ENCODE measurements at places on chromosomes 3 and 15.

DNA sequence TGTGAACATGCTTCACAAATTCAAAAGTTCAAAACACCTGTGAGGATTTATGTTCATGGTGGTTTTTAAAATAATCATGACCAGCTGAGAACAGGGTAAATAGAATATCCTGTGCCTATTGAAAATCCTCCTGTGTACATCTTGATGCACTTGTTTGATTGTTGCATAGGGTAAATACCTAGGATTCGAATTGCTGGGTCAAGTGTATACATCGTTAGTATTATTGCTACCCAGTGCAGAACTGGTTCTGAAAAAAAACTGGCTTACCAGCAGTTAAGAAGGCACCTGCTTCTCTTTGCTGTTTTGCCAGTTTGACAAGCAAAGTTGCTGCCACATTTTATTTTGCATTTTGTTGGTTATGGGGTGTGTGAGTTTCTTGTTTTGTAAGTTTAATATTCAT lies 272.6 kb downstream of the CLSTN2 start:
- no peak for DNase-seq

- no peak for DNase-seq
Measured at GRCh38 chr3:193509103-193509965, 45.4 kb downstream of the ATP13A4 start.

DNA sequence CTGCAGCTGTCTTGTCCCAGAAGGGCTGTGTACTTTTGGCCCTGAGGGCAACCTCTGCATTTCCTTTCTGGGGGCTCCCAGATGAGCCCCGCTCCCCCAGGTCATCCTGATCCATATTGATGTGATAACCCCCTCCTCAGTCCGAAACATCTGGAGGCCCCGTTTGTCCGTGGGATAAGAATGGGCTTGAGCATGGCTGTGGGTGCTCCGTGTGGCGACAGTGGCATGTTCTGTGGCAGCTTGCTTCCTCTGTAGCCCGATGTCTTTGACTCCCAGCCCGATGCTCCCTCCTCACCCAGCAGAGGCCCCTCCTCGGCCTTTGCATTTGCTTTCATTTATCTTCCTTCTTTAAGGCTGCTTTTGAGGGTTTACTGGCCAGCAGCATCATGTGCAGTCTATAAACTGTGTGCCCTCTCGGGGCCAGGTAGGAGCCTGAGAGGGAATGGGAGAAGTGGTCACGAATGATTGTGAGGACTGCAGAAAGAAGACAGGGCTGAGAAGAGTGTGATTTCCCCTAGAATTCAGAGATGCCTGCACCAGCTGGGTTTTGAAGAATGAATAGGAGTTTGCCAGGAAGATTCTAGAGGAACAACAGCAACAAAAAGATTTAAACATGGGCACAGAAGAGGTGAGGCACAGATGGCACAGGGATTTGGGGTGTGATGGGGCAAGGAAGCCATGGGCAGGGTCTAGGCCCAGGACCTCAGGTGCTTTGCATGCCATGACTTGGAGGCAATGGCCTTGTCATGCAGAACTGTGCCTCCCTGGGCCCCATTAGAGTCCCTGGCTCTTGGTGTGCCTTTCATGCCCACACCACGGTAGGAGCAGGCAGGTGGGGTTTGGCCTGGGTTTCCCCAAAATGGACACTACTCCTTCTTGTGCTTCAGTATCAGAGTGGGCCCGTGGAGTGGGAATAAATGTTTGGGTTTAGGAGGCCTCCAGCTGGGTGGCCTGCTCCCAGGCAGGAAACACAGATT lies 34.2 kb downstream of the APBA2 start:
- DNase-seq = no peak

- no peak for DNase-seq
Measured at GRCh38 chr3:50172626-50173220, 17.6 kb downstream of the SEMA3F start.

GRCh38 chr3:196063456-196063855 lies 18.4 kb downstream of the TFRC start:
- DNase-seq = no peak

GRCh38 chr3:116350119-116350733 lies 95.1 kb downstream of the LSAMP start:
- no peak for DNase-seq

GRCh38 chr3:24351779-24352469 lies 142.7 kb downstream of the THRB start:
- no peak for DNase-seq

GRCh38 chr3:151379083-151379734 lies 5.3 kb downstream of the P2RY12 start:
- DNase-seq = no peak

DNA sequence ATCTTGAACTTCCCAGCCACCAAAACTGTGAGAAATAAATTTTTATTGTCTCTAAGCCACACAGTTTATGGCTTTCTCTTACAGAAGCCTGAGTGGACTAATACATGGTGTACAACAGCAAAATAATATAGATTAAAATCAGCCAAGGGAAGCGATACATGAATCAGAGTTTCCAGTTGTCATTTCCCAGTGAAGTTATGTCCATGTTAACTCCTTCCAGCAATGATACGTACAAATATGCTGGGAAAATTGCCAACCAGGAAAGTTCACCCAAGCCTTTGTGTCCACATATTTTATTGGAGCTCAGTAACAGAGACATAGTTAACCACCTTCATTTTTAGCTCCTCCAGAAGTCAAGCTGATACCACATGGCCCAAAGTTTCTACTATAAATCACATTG lies 280.9 kb upstream of the KCNMB2 start:
- DNase-seq = no peak

- DNase-seq = no peak
Measured at GRCh38 chr3:56782215-56782614, 19.5 kb downstream of the ARHGEF3 start.

DNA sequence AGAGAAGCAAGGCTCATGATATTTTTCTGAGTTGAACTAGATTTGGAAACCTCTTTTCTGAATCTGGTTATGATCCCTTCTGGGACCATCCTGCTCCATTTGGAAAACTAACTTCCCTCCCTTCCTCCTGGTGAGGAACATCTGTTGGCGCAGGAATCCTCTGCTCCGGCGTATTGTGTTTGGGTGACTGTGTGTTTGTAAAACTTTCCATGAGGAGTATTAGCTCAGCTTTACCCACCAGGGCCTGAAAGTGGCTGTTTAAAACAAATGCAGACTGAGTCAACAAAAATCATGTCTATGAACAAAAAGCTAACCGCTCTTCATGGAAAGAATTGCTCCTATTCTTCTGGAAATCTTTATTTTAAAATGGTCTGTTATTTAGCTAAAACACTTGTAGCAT lies 17.7 kb downstream of the STARD9 start:
- DNase-seq = no peak

GRCh38 chr3:140630366-140630765 lies 47.5 kb upstream of the TRIM42 start:
- no peak for DNase-seq

GRCh38 chr3:31041161-31041978 lies 146.9 kb upstream of the GADL1 start:
- DNase-seq = no peak

- DNase-seq = no peak
Measured at GRCh38 chr3:73624821-73625665, at the start of gene PDZRN3. TSS of gene PDZRN3 (minus strand) at chr3:73624941.

DNA sequence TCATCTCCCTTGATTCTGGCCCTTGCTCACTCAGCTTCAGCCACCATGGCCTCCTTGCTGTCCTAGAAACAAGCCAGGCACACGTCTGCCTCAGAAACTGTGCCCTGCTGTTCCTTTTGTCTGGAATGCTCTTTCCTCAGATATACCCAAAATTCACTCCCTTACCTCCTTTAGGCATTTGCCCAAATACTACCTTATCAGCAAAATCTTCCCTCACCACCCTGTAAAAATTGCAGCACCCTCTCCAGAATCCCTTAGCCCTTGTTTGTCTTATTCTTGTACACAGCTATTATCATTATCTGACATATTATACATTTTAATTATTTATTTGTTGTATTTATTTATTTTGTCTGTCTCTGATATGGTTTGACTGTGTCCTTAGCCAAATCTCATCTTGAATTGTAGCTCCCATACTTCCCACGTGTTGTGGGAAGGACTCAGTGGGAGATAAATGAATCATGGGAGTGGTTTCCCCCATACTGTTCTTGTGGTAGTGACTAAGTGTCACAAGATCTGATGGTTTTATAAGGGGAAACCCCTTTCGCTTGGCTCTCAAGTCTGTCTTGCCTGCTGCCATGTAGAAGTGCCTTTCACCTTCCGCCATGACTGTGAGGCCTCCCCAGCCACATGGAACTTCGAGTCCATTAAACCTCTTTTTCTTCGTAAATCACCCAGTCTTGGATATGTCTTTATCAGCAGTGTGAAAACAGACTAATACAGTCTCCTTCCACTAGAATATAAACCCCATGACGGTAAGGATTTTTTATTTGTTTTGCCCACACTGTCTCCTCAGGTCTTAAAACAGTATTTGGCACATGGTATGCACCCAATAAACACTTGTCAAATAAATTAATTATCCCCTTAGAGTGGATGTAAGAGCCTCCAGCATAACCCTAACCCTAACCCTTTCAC lies 60.0 kb upstream of the STT3B start:
- DNase-seq = peak; percentile 8

DNA sequence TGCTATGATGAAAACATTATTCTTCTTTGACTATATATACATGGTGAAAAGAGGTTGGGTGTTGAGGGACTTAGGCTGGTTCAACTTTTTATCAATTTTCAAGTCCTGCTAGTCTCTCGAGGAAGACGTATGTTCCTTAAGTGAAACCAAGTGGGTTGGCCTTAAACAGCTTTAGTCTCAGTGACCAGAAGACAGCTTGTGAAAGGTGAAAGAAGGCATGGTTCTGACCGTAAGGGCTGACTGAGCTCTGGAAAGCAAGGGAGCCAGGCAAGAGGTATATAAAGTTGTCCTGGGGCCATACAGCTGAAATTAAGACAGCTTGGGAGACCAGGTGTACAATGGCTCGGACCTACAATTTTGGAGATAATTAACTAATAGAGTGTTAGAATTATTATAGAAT lies 128.9 kb upstream of the TP63 start:
- no peak for DNase-seq

DNA sequence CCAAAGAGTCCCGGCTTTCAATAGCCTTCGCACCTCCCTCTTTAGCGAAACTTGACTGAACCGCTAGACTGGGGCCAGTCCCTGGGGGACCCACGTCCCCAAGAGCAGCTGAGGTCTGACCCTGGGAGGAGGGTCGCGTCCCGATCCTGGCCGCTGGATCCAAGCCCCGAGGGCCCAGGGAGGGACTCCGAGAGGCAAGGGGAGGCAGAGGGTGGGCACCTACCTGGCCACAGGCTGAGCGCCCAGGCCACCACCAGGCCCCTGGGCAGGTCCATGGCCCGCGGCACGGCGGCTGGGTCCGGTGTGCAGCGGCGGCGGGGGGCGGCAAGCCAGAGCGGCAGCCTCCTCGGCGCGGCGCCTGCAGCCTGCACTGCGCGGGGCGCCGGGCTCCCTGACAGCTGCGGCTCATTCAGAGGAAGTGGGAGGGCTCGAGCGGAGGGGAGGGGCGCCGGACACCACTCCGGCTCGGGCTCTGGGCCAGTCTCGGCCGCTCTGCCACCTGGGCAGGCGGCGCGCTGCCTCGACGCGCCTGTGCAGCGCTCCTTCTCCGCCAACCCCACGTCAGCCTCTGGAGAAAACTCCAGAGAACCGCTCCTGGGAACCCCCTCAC lies at the start of gene ITGA11:
Gene ITGA11 (minus strand): TSS at position 372 of the 610 bp plus-strand sequence. CDS start 97 bp downstream, at position 275.
- DNase-seq = no peak

- DNase-seq = no peak
Measured at GRCh38 chr3:138433892-138434275, 532 bp upstream of the ESYT3 start.

- DNase-seq = no peak
Measured at GRCh38 chr15:44780608-44781007, 44.3 kb downstream of the TRIM69 start.

- DNase-seq = no peak
Measured at GRCh38 chr3:135736740-135737139, 228.8 kb upstream of the PPP2R3A start.

GRCh38 chr15:45183511-45183910 lies 4.3 kb downstream of the SHF start:
- no peak for DNase-seq

GRCh38 chr15:61248790-61249189 lies 19.7 kb upstream of the RORA start:
- no peak for DNase-seq

DNA sequence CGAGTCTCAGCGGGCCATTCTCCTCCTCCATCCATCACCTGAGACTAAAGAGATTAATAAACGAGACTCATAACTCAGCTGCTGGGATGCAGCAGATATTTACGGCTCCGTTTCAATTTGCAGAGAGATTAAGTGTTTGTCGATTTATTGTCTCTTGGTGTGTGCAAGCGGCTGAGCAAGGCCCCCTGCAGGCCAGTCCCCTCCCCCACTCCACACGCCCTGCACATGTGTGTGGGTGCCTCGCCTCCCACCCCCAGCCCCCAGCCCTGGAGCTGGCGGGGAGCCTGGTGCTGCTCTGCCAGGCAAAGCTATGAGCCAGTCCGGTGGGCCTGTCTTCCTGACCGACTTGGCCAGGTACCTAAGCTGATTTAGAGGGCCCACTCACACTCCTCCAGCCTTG lies 63.0 kb downstream of the CYP11A1 start:
- no peak for DNase-seq

GRCh38 chr3:171981271-171981605 lies 58.1 kb upstream of the FNDC3B start:
- no peak for DNase-seq

- no peak for DNase-seq
Measured at GRCh38 chr3:51928438-51928837, 13.3 kb downstream of the RRP9 start.

DNA sequence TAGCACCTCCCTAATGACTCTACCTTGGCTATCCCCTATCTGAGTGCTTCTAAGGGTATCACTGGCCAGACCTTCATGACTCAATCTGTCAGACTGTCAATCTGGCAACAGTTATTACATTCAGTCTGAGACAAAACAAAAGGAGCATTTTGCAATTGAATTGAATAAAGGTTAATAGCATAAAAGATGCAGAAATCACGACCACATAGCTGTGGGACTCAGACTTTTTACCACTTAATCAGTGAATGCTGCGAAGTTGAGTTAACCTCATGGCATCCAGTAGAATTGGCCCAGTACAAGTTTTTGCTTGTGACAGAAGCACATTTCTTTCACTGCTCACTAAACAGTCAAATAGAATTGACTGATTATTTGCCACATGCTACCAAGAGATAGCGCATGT lies 480.7 kb upstream of the DPPA4 start:
- DNase-seq = no peak

DNA sequence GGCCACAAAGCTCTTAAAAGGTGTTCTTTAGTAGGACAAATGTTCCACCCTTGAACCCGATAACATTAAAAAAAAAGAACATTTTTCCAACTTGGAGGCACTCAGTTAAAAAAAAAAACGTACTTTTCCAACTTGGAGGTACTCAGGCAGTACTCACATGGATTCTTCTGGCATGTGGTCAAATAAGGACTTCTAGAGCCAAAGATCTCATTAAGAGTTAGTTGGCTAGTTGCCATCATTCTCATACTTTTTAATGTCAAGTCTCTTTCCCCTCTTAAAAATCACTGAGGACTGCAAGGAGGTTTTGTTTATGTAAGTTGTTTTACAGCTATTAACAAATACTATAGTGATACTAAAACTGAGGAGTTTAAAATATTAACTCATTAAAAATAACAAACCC lies 101.0 kb downstream of the CADPS start:
- no peak for DNase-seq
